ENCODE measurements at places on chromosomes 3 and 15. TPM values are rescaled to one million over a fixed set of nuclear protein-coding genes. Genes with fewer than 3 reads are reported as not detected.

DNA sequence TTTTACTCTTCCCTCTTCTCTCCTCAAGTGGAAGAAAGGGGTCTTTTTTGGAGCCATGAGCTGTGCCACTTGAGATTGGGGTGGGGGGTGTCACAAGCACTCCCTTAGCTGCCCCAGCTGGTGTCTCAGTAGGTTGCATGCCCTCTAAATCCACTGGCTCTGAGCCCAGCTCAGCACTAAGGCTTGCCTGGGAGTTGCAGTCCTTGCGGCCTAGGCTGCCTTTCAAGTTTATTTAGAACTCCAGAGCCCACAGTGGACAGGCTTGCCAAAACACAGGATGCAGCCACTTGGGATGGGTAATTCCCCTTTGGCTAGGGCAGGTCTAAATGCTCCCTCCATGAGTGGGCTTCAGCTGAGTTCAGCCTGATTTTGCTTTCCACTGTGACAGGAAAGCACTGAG lies 24.7 kb downstream of the C3orf20 start:
- no peak for DNase-seq

DNA sequence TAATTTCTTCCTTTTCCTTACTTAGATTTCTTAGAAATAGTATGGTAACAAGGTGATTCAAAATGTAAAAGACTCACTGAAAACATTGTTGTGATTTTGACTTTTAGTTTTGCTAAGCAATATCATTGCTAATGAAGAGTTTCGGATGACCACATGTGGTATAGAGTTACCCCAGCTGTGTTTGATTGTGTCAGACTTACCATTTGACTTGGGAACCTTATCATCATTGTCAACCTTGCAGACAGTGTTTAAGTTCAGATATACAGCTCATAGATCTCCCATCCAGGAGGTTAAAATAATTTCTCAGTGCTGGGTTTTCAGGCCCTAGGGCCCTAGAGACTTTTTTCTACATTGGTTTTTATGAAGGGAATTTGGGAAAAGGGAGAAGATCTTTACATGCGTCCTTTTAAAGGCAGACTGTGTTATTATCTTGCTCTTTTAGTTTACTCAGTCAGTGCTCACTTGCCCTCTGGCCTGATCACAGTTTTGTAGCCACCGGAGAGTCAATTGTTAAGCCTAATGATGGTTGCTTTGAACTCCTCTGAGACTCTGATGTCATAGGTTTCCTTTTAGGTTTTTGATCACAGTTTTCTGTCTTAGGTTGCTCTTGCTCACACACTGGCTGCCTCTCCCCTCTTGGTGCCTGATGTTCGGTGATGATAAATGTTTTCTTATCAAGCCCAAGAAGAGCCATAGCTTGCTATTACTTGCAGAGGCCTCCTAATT lies 133.5 kb upstream of the ZPLD1 start:
- no peak for DNase-seq

- DNase-seq: no peak
These were observed 110.5 kb upstream of the TBL1XR1 start for GRCh38 chr3:177307826-177308225.

DNA sequence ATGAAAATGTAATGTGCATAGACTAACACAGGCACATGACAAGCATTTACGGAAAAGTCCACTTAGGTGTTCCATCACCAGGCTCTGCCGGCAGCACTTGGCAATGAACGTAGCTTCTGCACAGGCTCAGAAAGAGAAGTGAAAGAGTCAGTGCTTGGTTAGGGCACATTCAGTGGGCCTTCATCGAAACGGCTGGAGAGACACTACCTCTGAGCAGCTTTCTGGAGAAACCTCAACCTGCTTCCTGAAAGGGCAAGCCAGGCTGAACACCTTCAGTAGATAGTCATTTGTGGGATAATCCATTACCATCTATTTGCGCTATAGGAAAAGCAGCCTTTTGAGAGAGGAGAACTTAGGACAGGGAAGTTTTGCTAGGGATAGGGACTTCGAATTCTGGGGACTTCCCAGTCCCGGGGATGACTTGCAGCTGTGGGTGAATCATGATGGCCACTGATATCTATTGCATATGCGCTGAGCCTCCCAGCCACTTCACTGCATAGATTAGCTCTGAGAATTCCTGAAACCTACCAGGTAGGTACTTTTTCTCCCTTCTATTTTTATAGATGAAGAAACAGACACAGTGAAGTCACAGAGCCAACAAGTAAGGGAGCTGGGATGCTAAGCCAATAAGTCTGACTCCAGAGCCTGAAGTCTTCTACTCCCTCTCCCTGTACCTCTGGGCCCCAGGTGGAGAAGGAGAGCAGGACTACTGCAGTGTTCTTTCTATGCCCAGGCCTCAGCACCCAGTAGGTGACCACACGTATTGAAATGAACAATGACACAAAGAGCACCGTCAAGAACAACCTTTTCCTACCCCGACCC lies 4.2 kb upstream of the SH2D7 start:
- DNase-seq: no peak

DNA sequence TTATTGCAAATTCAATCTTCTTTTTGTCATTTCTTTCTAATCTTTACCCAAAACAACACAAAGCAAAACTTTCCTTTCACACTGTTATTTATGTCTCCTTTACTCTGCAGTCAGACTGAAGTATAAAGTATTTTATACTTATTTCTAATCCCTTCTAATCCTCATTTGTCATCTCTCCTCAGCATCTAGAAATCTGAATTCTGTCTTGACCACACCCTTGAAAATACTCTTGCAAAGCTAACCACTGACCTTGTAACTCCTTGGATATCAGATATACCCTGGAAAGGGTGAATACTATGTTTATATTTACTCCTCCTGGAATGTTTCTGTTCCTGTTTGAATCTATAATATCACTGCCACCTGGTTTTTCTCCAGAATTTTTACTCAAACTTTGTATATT lies 481.1 kb downstream of the ZNF385D start:
- DNase-seq: no peak

GRCh38 chr15:40456299-40456712 lies 14.5 kb upstream of the CHST14 start:
- DNase-seq: no peak

IQCB1 gene
- total RNA-seq: 40.3 TPM

- no peak for DNase-seq
These were observed 288.7 kb downstream of the SOX2 start for GRCh38 chr3:182000447-182000846.

DNA sequence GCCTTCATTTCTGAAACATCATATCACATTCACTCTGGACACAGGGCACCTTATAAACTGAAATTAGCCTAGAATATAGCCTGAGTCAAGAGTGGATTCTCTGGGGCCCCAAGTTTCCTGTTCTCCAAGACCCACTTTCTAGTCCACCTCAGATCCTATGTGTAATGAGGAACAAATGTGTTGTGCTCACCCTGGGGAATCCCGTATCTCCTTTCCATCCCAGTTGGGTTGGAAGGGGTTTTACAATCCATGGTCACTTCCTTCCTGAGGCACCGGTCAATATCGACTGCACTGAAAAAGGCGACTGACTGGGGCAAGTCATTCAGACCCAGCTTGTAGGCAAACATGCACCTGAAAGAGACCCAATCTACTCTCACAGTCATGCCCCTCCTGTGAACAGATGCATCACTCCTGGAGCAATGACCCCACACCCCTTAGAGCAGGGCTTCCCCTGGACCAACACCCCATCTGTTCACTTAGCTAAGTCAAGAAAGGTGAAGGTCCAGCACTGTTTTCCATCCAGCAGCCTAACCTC lies 17.4 kb downstream of the POLG start:
- no peak for DNase-seq

- DNase-seq: no peak
These were observed 151.0 kb upstream of the ROBO2 start for GRCh38 chr3:76888856-76889255.

GRCh38 chr3:65521032-65521431 lies 517.7 kb downstream of the MAGI1 start:
- DNase-seq: no peak

DNA sequence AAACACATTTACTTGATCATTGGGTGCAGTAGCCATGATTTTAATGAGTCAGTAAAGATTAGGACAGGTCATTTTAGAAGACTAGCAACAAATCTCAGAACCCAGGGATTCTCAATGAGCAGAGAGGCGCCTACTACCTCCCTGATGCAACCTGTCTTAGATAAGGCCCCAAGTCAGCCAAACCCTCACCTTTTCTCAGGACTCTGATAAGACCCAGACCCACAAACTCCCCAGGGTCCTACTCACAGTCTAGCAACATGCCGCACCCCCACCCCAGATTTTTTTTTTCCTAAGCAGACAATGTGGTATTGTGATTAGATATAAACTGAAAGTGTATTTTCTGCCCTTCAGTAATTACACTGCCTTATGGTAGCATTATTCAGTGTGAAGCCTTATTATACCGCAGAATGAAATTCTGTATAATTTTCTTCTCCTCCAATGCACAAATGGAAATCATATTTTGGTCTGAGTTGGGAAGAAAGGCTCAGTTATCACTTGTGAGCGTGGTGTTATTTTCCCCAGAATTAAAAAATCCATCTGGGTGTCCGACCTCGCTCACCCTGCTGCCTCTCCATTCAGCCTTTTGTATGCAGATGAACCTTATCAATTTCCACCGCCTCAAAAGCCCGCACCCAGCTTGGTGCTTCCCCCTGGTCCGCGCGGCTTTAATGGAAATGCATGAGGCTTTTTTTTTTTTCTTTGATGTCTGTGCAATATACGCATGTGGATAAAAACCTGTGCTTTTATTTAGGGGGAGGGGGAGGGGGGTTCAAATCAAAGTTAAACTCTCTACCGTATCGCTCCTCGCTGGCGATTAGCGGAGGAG lies 122.0 kb upstream of the SOX14 start:
- no peak for DNase-seq

DNA sequence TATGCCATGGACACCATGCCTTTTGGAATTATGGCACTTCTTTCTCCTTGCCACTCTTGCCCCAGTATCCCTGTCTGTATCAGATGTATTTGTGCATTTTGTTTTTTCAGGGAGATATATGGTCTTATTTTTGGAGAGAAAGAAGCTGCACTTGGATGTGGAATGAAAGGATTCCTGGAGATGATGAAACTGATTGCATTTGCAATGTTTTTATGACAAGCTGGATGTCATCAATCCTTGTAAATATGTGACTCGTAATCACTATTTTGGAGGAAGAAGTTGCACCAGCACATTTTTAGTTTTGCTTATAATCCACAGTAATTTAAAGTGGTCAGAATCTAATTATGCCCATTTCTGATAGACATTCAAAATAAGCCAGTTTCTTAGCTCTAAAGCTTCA lies 165.0 kb downstream of the NR1D2 start:
- DNase-seq: no peak

GRK7 gene
- not detected for total RNA-seq

FAIM gene
- total RNA-seq: 4.7 TPM

DNA sequence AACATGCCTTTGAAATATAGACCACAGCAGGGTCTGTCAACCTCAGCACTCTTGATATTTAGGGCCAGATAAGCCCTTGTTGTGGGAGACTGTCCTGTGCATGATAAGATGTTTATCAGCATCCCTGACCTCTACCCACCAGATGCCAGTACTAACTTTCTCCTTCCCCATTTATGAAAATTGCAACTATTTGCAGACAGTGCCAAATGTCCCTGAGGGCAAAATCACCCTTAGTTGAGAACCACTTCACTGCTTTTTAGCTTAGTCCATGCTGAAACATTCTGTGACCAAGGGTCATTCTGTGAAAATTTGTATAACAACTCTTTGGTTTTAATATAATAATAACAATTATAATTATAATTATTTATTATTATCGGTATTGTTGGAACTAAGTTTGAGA lies 1032.4 kb downstream of the MCTP2 start:
- no peak for DNase-seq

- DNase-seq: no peak
These were observed 452.1 kb upstream of the KCNMB2 start for GRCh38 chr3:178083906-178084866.

- DNase-seq: no peak
These were observed 564.1 kb downstream of the GBE1 start for GRCh38 chr3:81197386-81197785.

DNA sequence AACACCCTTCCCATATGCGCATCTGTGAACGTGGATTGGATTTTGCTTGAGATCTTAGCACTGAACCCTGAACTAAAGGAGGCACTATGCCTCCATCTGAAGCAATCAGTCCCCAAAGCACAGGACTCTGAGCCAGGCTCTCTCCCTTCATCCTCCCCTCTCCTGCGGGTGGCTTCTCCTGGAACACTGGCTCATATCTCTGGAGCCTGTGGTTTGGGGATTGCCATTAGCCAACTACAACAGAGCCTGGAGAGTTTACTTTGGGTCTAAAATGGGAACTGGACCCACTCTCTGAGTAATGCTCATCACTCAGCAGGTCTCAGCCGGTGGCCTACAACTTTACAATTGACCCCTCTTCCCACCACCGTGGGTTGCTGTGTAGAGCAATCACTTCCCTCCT lies 190.8 kb upstream of the HES1 start:
- no peak for DNase-seq

CADPS gene
- not detected for total RNA-seq

GRCh38 chr3:51729042-51729633 lies 22.3 kb downstream of the GRM2 start:
- DNase-seq: no peak

- DNase-seq: no peak
These were observed 58.5 kb downstream of the RPL22L1 start for GRCh38 chr3:170811515-170811914.

DNAH12 gene
- total RNA-seq: 0.05 TPM

RBP2 gene
- total RNA-seq: not detected

- DNase-seq: no peak
These were observed 9.4 kb downstream of the SEMA3F start for GRCh38 chr3:50164481-50164880.

- no peak for DNase-seq
These were observed 78.8 kb downstream of the IL5RA start for GRCh38 chr3:3031326-3031725.

GRCh38 chr3:13019243-13020095 lies 53.8 kb downstream of the IQSEC1 start:
- no peak for DNase-seq

GRCh38 chr3:124920718-124921117 lies 13.8 kb downstream of the MUC13 start:
- DNase-seq: no peak

All from activated T-cell treated with anti-CD3 and anti-CD28 coated beads, Interleukin-2, amount 50 U/mL, for 4 hours (primary cell).